Large intestine (tissue), 12 donors: ENCODE measurements at places on chromosomes 16 and 17.

DNA sequence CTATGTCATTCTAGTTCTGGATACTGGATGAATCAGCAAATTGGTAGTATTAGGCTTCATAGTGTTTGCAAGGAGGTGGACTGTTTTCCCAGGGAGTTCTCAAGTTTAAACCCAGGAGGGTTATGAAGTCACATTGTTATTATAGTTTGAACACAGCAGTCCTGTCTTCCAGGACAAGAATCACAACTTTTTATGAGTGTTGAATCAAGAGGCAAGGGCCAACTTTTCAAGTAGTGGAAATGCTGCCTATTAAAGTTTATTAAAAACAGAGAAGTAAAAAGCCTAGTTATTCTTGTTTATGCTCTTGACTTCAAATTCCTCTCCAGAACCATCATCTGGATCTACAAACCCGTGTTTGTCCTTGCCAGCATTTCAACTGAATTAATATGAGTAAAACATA, 86.3 kb upstream of the GOT2 start:
- no peak for DNase-seq

GRCh38 chr17:77374170-77374936, 233.6 kb downstream of the SEC14L1 start:
- peak; percentile 82 for DNase-seq

DNA sequence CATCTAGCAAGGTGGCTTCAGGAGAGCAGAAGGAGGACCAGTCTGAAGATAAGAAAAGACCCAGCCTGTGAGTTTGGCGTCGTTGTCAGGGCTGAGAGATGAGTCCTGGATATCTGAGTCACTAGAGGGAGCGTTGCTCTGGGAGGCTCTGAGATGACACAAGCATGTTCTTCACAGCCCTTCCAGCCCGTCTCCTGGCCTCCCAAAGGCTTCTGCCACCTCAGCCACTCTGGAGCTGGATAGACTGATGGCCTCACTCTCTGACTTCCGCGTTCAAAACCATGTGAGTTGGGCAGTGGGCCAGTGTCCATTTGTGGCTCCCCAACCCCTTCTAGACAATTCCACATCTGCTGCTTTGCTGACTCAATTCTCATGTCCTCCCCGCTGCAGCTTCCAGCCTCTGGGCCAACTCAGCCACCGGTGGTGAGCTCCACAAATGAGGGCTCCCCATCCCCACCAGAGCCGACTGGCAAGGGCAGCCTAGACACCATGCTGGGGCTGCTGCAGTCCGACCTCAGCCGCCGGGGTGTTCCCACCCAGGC, 2.3 kb downstream of the TGFB1I1 start:
- peak; percentile 44 for DNase-seq

DNA sequence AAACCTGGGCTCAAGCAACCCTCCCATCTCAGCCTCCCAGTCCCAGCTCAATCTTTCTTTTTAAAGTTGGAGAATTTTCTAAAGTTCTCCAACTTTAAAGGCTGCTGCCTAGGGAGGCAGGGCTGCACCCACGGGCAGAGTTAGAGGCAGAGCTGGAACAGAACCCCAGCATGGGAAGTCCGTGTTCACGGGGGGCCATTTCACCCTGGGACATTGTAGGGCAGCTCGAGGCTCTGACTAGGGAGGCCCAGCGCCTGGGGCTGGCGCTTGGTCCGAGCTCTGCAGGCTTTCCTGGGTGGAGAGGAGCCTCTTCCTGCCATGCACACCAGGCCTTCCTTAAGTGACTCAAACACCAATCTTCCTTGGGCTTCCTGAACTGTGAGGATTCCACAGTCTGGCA, 70.2 kb downstream of the CYLD start:
- no peak for DNase-seq

- no peak for DNase-seq
Observed at GRCh38 chr16:9311303-9311954, 220.0 kb downstream of the HAPSTR1 start.

- DNase-seq = no peak
Observed at GRCh38 chr17:39794249-39794970, 56.7 kb downstream of the GRB7 start.

GRCh38 chr16:86914876-86915717, 336.7 kb downstream of the FOXL1 start:
- no peak for DNase-seq

DNA sequence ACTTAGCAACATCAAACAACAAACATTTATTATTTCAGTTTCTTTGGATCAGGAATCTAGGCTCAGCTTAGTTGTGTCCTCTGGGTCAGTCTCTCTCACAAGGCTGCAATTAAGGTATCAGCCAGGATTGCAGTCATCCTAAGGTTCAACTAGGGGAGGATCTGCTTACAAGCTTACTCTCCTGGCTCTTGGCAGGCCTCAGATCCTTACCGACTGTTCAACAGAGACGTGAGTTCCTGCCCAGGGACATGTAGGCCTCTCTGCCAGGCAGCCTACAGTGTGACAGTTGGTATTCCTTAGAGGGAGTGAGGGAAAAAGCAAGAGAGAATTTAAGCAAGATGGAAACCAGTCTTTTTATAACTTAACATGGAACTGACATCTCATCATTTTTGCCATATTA, 294.0 kb downstream of the ZFHX3 start:
- peak; percentile 73 for DNase-seq

GRCh38 chr17:8701221-8701620, 43.4 kb downstream of the CCDC42 start:
- no peak for DNase-seq

GRCh38 chr16:23930791-23931190, 95.0 kb downstream of the PRKCB start:
- DNase-seq = no peak

DNA sequence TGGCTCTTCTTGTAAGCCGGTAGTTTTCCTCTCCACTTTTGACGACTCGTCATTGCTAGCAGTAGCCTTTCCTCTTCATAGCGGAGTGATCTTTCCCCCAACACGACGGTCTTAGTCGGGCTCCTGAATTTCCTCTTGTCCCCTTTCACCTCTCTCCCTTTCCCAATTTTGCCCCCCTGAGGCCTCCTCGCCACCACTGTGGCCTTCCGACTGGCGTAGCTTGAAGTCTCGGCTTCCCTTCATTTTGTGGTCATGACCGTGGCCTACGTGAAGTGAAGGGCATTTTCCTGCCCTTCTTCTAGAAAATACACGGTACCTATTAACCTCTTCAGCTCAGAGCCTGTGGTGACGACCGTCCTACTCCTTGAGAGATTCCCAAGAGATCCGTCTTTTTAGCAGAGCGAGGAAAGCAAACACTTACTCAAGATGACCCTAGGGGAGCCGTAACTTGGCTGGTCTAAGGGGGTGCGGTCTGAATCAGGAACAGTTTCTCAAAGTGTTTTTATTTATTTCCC, 787 bp downstream of the PRKAR1A start:
- no peak for DNase-seq

GRCh38 chr16:14109077-14109775, 38.1 kb downstream of the MRTFB start:
- DNase-seq = no peak

DNA sequence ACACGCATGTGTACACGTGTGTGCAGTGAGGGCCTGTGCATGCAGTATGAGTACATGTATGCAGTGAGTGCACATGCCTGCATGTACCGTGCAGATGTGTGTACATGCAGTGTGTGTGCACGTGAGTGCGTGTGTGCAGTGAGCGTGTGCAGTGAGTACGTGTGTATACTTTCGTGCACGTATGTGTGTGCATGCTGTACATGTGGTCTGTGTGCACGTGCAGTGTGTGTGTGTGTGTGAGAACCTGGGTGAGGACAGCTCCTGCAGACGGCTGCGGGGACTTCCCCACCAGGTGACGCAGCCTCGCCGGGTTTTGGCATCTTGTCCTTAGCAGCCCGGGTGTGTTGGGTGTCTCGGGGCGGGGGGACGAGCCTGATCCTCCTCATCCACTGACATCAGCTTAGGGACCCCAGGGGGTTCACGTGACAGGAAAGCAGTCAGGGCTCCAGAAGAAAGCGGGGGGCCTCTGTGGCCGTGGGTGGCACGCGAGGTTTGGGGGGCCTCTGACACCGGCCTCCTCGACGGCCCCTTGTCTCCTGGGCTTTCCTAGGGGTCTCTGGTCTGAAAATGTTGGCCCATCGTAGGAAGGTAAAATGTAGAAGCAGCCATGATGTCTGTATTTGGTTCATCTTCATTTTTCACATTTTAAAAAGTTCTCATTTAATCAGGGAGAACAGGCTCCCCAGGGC, 119.6 kb upstream of the ZNF750 start:
- no peak for DNase-seq

DNA sequence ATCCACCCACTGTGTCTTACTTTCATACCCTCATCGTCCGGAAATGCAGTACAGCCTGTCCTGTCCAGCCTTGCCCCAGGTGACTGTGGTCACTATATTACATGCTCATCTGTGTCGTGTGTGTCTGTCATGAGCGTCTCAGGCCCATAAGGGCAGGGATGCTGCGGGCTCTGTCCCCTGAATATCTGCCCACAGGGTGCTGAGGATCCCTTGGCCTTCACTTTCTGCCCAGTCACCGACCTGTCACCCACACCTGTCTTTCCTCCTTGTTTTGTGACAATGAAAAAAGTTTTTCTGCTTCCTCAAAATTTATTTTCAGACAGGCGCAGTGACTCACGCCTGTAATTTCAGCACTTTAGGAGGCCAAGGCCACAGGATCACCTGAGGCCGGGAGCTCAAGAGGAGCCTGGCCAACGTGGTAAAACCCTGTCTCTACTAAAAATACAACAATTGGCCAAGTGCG, 1.4 kb upstream of the CTRB1 start:
- no peak for DNase-seq
